Activated gamma-delta T cell (primary cell): ENCODE measurements at places on chromosomes 7 and 10.

GRCh38 chr7:36348256-36348655 is 41.4 kb upstream of the ANLN start:
- DNase-seq: no peak

- no peak for DNase-seq
Observed at GRCh38 chr10:11325817-11326216, 285.6 kb downstream of the USP6NL start.

GRCh38 chr10:71873582-71874211 is 22.6 kb upstream of the PSAP start:
- no peak for DNase-seq

DNA sequence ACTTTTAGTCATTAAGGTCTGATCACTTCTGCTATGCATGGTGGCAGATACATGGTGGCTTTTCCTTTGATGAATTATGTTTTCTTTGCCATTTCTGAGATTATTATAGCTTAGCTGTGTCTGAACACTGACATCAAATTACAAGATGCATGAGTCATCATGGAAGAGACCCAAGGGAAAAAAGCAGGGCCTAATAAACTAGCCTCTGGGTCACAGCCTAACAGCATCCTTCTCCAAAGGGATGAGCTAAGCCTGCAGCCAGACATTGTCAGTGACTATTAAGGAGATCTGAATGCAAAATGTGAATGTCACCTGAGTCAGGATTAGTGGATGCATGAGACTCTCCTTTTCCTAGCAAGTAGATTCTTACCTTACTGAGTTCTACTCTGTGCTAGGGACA is 19.1 kb upstream of the OGDHL start:
- no peak for DNase-seq

DNA sequence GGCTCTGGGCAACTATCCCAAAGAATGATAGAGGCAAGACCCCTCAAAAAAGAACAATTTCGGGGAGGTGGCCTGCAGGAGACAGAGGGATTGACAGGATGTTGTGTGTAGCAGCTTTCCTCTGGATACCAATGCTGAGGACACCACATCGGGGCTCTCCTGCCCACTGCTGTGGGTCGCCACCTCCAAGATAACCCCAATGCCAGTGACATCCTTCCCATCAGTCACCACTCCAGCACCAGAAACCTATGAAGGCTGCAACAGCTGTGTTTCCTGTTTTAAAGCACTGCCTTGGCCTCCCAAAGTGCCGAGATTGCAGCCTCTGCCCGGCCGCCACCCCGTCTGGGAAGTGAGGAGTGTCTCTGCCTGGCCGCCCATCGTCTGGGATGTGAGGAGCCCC is 17.6 kb downstream of the ARHGAP19 start:
- DNase-seq: no peak

DNA sequence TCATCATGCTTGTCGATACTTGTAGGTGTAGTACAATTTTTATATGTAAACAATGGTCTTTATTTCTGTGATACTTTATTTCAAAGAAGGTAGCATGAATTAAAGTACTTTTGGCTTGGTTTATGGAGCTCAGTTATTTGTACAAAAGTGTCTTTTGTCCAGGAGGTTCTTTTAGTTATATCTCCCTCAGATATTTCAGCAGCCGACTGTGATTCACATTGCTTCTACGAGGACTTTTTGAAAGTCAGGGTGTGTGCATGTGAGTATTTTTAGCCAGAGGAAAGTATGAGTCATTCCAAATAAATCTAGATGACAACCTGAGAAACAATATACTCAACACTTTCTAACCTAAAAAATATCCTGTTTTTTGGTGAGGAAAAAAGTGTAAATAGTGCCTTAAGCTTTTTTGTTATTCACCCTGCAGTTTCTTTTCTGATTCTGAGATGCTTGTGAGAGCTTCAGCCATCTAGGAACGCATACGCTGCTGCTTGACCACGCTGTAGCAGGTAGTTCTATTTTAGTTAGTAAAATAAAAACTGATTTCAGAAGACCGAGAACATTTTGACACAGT is 595 bp upstream of the SUN1 start:
- DNase-seq: no peak

DNA sequence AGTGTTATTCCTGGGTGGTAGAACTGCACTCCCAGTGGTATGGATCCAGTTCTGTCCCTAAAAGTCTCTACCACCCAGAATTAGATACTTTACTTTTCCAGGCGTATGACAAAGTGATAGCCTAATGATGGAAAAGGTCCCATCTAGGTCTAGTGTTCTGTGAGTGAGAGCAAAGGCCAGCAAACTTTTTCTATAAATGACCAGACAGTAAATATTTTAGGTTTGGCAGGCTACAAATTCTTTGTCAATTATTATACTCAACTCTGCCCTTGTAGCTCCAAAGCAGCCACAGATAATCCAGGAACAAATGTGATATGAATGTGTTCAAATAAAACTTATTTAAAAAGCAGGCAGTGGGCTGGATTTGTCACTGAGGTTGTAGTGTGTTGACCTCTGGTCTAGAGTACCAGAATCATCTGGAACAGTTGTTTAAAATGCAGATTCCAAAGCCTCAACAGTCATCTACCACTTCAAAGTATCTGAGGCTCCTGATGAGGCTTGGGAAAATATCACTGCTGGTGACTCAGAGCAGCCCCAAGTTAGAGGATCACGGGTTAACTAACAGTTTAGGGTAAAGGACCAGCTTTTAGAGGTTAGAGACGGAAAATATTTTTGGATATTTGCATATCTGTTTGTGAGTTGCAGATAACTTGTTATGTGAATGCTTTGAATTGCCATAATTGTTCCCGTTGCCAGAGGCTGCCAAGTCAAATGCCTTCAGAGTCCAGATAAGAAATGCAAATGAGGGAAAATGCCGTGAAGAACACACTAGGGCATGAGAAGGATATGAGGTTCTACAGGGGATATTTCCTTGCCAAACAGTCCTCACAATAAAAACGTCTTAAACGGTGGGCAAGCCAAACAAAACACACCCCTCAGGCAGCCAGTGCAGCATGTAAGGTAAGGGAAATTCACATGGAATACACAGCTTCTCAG is 19.4 kb downstream of the NRAP start:
- no peak for DNase-seq
